ENCODE measurements at places on chromosomes 1 and 21.
A peak's percentile ranks its signal among the peaks of the same experiment; 100 is the strongest.

- H3K27ac ChIP-seq = peak overlapping the region; percentile 89
- peak; percentile 38 for DNase-seq
- peaks cover 22% of the 10 kb centered on the region for H3K4me1 ChIP-seq
Observed at GRCh38 chr1:211035821-211036380, 98.0 kb downstream of the KCNH1 start.

GRCh38 chr1:8207202-8207601 is 110.7 kb upstream of the SLC45A1 start:
- no peaks in the 10 kb centered on the region for H3K27me3 ChIP-seq
- peaks cover 29% of the 10 kb centered on the region for H3K4me1 ChIP-seq
- no peak overlapping the region for H3K27ac ChIP-seq
- H3K36me3 ChIP-seq = no peaks in the 10 kb centered on the region
- no peak for DNase-seq

- no peak overlapping the region for H3K27ac ChIP-seq
- H3K4me3 ChIP-seq = no peak overlapping the region
- H3K4me1 ChIP-seq = no peaks in the 10 kb centered on the region
- no peaks in the 10 kb centered on the region for H3K36me3 ChIP-seq
- peak; percentile 14 for DNase-seq
Observed at GRCh38 chr21:31576428-31576827, 83.1 kb upstream of the SOD1 start.

- H3K27me3 ChIP-seq = 0 out of 2 replicates have a peak, but pooled peaks cover 3% of the 10 kb centered on the region
- H3K27ac ChIP-seq = no peak overlapping the region
- no peak overlapping the region for H3K4me3 ChIP-seq
Observed at GRCh38 chr1:83512373-83513193, 486.3 kb downstream of the TTLL7 start.

GRCh38 chr21:14073615-14074014 is 137.1 kb downstream of the LIPI start:
- H3K4me1 ChIP-seq = no peaks in the 10 kb centered on the region
- no peaks in the 10 kb centered on the region for H3K27me3 ChIP-seq
- DNase-seq = no peak
- H3K36me3 ChIP-seq = peaks cover 24% of the 10 kb centered on the region
- no peak overlapping the region for H3K27ac ChIP-seq
- no peak overlapping the region for H3K4me3 ChIP-seq

DNA sequence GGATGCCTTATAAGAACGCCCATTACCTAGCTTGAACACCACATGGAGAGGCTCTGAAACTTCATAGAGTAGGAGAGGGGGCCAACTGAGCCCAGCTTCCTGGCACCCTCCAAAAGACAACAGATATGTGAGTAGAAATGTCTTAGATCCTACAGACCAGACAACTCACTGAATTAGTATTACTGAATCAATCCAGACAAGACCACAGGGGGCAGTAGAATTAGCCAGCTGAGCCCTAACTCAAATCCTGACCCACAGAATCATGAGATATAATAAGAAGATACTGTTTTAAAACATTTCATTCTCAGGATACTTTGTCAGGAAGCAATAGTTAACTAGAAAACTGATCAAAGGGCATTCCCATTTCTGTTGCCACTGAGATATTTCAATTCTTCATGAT is 45.8 kb upstream of the C1orf21 start:
- H3K27ac ChIP-seq = no peak overlapping the region
- no peaks in the 10 kb centered on the region for H3K36me3 ChIP-seq
- H3K4me1 ChIP-seq = no peaks in the 10 kb centered on the region

GRCh38 chr1:4599951-4600481 is 54.4 kb upstream of the AJAP1 start:
- no peak overlapping the region for H3K4me3 ChIP-seq
- no peaks in the 10 kb centered on the region for H3K36me3 ChIP-seq
- peaks cover 39% of the 10 kb centered on the region for H3K27me3 ChIP-seq
- no peak for DNase-seq
- no peak overlapping the region for H3K27ac ChIP-seq

- no peak overlapping the region for H3K27ac ChIP-seq
- H3K4me1 ChIP-seq = no peaks in the 10 kb centered on the region
- no peaks in the 10 kb centered on the region for H3K36me3 ChIP-seq
- no peak for DNase-seq
Observed at GRCh38 chr1:238205045-238205662, 314.4 kb upstream of the ZP4 start.

DNA sequence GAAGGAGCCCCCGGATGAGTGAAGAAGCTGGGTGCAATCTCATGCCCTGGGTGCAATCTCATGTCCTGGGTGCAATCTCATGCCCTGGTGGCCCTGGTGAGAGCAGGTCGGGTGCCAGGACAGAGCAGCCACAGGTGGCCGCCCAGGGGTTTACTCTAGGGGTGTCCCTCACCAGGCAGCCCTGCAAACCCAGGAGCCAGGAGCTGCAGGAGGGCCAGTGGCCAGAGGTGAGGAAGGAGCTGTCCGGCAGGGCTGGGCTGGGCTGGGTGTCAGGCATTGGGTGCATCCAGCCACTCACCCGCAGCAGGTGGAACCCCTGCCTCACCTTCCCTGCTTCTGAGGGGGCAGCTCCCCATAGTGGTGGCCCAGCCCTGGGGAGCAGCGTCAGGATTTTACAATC is 79.2 kb downstream of the PRDM16 start:
- no peak overlapping the region for H3K27ac ChIP-seq
- no peak overlapping the region for H3K4me3 ChIP-seq
- DNase-seq = no peak
- no peaks in the 10 kb centered on the region for H3K27me3 ChIP-seq

- no peak for DNase-seq
- no peaks in the 10 kb centered on the region for H3K27me3 ChIP-seq
- H3K27ac ChIP-seq = no peak overlapping the region
- H3K4me1 ChIP-seq = no peaks in the 10 kb centered on the region
- H3K4me3 ChIP-seq = no peak overlapping the region
Observed at GRCh38 chr1:45328680-45329079, 2.0 kb downstream of the HPDL start.

GRCh38 chr1:53410100-53410541 is 49.1 kb upstream of the DMRTB1 start:
- H3K36me3 ChIP-seq = no peaks in the 10 kb centered on the region
- DNase-seq = no peak
- H3K4me3 ChIP-seq = no peak overlapping the region
- peaks cover 18% of the 10 kb centered on the region for H3K27me3 ChIP-seq

- H3K4me1 ChIP-seq = no peaks in the 10 kb centered on the region
- H3K4me3 ChIP-seq = no peak overlapping the region
- H3K27ac ChIP-seq = no peak overlapping the region
- H3K36me3 ChIP-seq = no peaks in the 10 kb centered on the region
Observed at GRCh38 chr1:219223496-219223895, 49.8 kb downstream of the LYPLAL1 start.

- no peak overlapping the region for H3K4me3 ChIP-seq
- H3K27ac ChIP-seq = no peak overlapping the region
- no peaks in the 10 kb centered on the region for H3K27me3 ChIP-seq
- DNase-seq = no peak
Observed at GRCh38 chr21:45845063-45845769, 136.4 kb upstream of the COL6A1 start.

DNA sequence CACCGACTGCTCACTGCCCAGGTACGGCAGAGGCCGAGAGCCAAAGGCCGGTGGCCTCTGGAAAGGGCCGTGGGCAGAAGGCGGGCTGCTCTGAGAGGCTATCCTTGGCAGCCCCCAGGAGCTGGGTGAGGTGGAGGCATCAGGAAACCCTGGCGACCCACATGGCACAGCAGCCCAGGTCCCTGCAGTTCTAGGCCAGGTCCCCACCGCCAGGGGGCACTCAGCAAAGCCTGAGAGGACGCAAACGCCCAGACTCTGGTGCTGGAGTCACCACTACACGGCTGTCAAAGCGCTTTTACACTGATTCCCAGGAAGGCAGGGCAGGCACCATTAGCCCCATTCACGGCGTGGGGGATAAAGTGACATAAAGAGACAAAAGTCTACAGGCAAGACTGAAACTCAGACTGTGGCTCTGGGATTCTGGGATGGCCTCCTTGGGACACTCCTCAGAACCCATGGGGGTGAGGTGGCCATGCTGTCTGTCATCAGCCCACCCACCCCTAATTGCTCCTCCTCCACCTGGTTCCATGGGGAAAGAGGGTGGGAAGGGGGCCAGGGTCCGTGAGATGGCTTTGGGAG is 4.9 kb downstream of the PLEKHG5 start:
- H3K27me3 ChIP-seq = 0 out of 2 replicates have a peak, but pooled peaks cover 2% of the 10 kb centered on the region
- H3K36me3 ChIP-seq = no peaks in the 10 kb centered on the region
- no peak overlapping the region for H3K4me3 ChIP-seq
- peaks cover 14% of the 10 kb centered on the region for H3K4me1 ChIP-seq

GRCh38 chr1:151908228-151908691 is 1.1 kb downstream of the THEM4 start:
- peak overlapping the region; percentile 63 for H3K4me3 ChIP-seq
- no peaks in the 10 kb centered on the region for H3K27me3 ChIP-seq
- no peak overlapping the region for H3K27ac ChIP-seq
- H3K36me3 ChIP-seq = no peaks in the 10 kb centered on the region
- DNase-seq = peak; percentile 12

GRCh38 chr1:243420946-243421685 is 165.3 kb downstream of the SDCCAG8 start:
- no peaks in the 10 kb centered on the region for H3K4me1 ChIP-seq
- DNase-seq = no peak
- no peaks in the 10 kb centered on the region for H3K36me3 ChIP-seq
- H3K27ac ChIP-seq = no peak overlapping the region
- no peaks in the 10 kb centered on the region for H3K27me3 ChIP-seq

GRCh38 chr1:143611159-143611558 is 360.6 kb downstream of the FAM72C start:
- no peak for DNase-seq
- no peaks in the 10 kb centered on the region for H3K4me1 ChIP-seq
- H3K4me3 ChIP-seq = no peak overlapping the region
- H3K27ac ChIP-seq = no peak overlapping the region

- H3K36me3 ChIP-seq = no peaks in the 10 kb centered on the region
- no peak overlapping the region for H3K4me3 ChIP-seq
- H3K4me1 ChIP-seq = no peaks in the 10 kb centered on the region
- H3K27ac ChIP-seq = no peak overlapping the region
- DNase-seq = no peak
Observed at GRCh38 chr1:225814381-225814780, 4.5 kb downstream of the EPHX1 start.

GRCh38 chr1:155504207-155504606 is 58.4 kb downstream of the ASH1L start:
- H3K4me1 ChIP-seq = peaks cover 9% of the 10 kb centered on the region
- no peak overlapping the region for H3K27ac ChIP-seq
- DNase-seq = no peak
- no peak overlapping the region for H3K4me3 ChIP-seq
- H3K36me3 ChIP-seq = no peaks in the 10 kb centered on the region

DNA sequence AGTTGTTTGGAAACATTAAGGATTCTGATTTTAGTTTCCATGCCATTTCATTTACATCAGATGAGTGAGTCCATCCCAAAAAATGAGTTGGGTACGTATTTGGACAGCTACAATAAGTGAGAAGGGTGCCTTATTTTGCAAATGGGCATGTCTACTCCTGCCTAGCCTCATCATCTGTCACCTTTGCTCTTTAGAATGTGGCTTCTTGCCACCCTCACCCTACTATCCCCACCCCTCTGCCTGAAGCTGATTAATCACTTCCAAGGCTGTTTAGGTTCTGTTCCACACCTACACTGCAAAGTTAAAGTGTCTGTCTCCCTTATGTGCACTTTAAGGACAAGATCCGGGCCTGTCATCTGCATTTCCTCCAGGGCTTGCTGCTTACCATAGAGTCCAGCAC is 61.2 kb downstream of the ST6GALNAC5 start:
- no peaks in the 10 kb centered on the region for H3K27me3 ChIP-seq
- no peaks in the 10 kb centered on the region for H3K36me3 ChIP-seq
- no peaks in the 10 kb centered on the region for H3K4me1 ChIP-seq
- H3K27ac ChIP-seq = no peak overlapping the region
- DNase-seq = no peak

DNA sequence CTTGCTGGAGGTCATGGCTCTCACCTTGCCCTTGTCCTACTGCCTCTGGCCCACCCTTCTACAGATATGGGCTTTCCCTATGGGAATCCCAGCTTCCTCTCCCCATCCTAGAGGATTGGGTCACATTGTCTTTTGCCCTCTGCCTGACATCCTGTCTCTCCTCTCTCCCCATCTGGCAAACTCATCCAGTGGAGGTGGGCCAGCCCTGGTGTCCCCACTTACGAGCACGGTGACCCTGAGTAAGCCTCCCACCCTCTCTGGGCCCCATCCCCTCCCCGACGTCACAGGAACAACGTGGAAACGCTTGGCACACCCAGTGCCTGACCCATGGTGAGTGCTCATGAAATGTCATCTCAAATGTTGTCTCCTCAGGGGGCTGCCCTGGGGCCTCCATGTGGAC is 56.1 kb upstream of the ID3 start:
- DNase-seq = no peak
- H3K27ac ChIP-seq = no peak overlapping the region
- no peak overlapping the region for H3K4me3 ChIP-seq
- H3K4me1 ChIP-seq = no peaks in the 10 kb centered on the region
- H3K27me3 ChIP-seq = peaks cover 25% of the 10 kb centered on the region

- peaks cover 5% of the 10 kb centered on the region for H3K36me3 ChIP-seq
- no peaks in the 10 kb centered on the region for H3K27me3 ChIP-seq
- no peak overlapping the region for H3K4me3 ChIP-seq
- DNase-seq = peak; percentile 57
- peaks cover 15% of the 10 kb centered on the region for H3K4me1 ChIP-seq
Observed at GRCh38 chr1:201702936-201703335, 126.0 kb upstream of the IPO9 start.

All from SJCRH30 (cell line).